ENCODE measurements at places on chromosomes 12 and 14. TPM values are rescaled to one million over a fixed set of nuclear protein-coding genes. Genes with fewer than 3 reads are reported as not detected.

Gene BEGAIN
- polyA plus RNA-seq, result not detected

Gene WNT5B
- polyA plus RNA-seq, result not detected

DNA sequence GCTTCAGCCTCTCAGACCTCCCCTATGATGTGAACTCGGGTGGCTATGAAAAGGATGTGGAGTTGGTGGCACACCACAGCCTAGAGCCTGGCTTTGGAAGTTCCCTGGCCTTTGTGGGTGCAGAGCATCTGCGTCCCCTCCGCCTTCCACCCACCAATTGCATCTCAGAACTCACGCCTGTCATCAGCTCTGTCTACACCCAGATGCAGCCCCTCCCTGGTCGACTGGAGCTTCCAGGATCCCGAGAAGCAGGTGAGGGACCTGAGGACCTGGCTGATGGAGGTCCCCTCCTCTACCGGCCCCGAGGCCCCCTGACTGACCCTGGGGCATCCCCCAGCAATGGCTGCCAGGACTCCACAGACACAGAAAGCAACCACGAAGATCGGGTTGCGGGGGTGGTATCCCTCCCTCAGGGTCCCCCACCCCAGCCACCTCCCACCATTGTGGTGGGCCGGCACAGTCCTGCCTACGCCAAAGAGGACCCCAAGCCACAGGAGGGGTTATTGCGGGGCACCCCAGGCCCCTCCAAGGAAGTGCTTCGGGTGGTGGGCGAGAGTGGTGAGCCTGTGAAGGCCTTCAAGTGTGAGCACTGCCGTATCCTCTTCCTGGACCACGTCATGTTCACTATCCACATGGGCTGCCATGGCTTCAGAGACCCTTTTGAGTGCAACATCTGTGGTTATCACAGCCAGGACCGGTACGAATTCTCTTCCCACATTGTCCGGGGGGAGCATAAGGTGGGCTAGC lies 7.0 kb upstream of the RPS26 start:
- H3K4me1 ChIP-seq, result no peaks in the 10 kb centered on the region
- peaks cover 9% of the 10 kb centered on the region for H3K36me3 ChIP-seq
- H3K4me3 ChIP-seq, result no peak overlapping the region
- DNase-seq, result no peak
- H3K27ac ChIP-seq, result no peak overlapping the region

Gene MANSC4
- not detected for polyA plus RNA-seq

DNA sequence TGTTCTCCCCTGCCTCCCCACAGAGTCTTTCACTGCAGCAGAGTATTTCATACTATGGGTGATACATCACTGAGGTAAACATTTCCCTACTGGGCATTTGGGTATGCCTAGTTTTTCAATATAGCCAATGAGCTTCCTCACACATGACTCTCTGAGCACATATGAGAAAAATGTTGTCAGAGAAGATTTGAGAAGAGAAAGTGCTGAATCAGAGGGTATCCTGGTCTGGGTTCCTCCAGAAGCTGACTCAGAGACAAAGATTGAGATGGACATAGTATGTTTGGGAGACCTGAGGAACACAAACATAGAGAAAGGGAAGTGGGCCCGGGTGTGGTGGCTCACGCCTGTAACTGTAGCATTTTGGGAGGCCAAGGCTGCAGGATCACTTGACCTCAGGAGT lies 12.6 kb downstream of the SLC8B1 start:
- H3K27ac ChIP-seq, result no peak overlapping the region
- no peak for DNase-seq
- H3K4me3 ChIP-seq, result no peak overlapping the region
- no peaks in the 10 kb centered on the region for H3K27me3 ChIP-seq

Gene RPS6KA5
- 19.0 TPM for polyA plus RNA-seq

GRCh38 chr14:49483268-49483667 lies 102.9 kb downstream of the RPS29 start:
- H3K4me3 ChIP-seq, result no peak overlapping the region
- no peak overlapping the region for H3K27ac ChIP-seq
- peaks cover 4% of the 10 kb centered on the region for H3K27me3 ChIP-seq
- H3K4me1 ChIP-seq, result no peaks in the 10 kb centered on the region
